Endothelial cell (in vitro differentiated cells): ENCODE measurements at places on chromosomes 12 and 14. TPM values are rescaled to one million over a fixed set of nuclear protein-coding genes. Genes with fewer than 3 reads are reported as not detected.
A peak's percentile ranks its signal among the peaks of the same experiment; 100 is the strongest.

The LDHB gene
- total RNA-seq = 506 TPM

The FAM90A1 gene
- total RNA-seq = not detected

DNA sequence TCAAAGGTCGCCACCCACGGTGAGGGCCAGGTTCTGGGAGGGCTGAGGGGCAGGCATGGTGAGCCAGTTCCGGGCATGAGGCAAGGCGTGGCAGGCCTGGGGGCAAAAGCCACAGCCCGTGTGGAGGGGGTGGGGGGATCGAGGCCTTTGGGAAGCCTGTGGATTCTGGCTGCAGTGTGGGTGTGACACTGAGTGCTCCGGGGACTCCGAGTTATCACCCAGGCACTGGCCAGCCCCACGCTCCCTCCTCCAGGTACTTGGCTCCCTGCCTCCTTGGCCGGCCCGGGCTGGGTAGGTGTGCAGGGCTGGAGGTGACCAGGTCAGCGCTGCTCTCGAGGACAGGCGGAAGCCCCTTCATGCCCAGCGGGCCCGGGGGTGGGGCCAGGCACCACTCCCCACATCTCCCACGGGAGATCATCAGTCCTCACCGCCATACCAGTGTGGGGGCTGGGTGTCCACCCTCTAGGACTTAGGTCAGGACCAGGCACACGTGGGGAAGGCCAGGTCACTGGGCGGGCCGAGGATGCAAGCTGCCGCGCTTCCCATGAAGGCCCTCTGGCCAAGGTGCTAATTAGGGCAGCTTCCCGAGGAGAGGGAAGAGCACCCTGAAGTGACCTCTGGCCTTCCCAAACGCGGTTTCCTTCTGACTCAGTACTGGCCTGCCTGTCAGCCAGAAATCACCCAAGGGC, 34.1 kb upstream of the TDRD9 start:
- no peak for DNase-seq

GRCh38 chr14:95197551-95197950, 40.2 kb upstream of the DICER1 start:
- no peak for DNase-seq

GRCh38 chr12:109677279-109677691, 36.3 kb upstream of the FAM222A start:
- no peak for DNase-seq

DNA sequence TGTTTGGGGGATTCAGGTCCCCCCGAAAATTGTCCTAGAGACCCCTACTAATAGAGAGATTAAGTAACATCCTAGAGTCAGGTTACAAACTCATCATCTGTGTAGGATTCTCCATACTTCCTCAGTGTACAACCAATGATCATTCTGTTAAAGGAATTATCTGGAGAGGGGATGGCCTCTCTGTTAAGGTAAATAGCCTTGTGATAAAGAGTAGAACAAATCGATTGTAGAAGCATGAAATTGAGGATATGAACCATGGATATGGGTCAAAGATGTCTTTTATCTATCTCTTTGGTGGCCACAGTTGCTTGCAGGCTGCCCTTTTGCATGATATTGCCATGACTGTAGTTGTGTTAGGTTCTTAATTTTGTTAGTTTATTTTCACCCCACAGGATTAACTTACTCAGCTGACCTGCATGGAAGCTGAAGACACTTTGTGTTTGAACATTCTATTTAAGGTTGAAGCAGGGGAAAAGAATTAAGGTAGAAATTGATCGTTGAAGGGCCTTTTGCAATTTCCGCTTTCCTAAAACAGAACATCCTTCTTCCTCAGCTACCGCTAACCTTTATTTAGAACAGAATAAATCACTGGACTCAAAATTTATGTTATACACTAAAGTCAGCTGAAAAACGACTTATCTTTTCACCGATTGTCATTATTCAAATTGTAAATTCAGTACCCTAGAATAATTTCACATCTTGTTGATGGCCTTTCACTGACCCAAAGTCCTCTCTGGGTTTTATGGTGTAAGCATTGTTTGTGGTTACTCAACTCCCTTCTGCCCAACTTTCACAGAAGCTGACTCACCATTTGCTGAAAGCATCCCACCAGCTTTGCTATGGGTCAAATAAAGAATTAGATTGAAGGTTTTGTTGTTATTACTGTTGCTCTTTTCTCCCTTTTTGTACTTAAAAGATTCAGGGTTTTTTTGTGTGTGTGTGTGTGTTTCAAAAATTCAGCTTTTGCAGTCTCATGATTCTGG, 52.3 kb downstream of the IRAK3 start:
- no peak for DNase-seq

DNA sequence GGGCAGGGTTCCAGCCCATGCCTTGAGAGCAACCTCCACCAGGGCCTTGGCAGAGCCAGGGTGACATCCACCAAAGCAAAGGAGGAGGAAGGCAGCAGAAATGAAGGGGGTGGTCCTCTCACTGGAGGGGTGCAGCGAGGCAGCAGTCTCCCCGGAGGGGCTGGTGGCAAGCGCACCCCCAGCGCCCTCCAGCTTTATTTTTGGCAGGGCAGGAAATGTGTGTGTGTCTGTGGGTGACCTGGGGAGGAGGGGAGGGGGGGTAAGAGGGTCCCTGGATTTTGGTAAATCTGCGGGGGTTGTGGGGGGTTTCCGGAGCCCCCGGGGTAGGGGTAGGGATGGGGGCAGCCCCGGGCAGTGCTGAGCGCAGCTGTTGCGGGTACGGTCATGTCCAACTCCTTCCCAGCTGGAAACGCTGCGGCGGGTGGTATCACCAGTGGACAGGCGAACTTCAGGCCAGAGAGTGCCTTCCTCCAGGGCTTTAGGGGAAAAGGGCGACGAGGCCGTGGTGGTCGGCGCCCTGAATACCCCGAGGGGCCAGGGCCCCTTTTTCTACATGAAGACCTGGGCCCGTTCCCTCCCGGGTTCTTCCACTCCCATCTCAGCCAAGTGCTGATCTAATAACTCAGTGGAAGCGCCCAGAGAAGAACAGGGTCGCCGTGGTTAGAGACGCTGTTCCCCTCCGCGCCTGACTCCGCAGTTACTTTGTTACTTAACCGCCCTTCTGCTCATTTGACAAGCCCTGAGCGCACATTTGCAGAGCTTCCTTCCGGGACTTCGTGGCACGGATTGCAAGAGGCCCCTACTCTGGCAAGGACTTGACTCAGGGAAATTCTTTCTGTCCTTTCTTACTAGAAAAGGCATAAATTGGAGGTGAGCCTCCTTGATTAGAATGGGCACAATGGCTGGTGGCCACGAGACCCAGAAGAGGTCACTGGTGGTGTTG, 55.2 kb downstream of the FOS start:
- DNase-seq = no peak

GRCh38 chr14:87097015-87097414, 896.0 kb downstream of the GALC start:
- no peak for DNase-seq

- DNase-seq = no peak
Observed at GRCh38 chr14:38053666-38054065, 154.0 kb upstream of the SSTR1 start.

The MGAT4C gene
- total RNA-seq = 1.1 TPM

- DNase-seq = no peak
Observed at GRCh38 chr12:116545144-116545543, 14.0 kb upstream of the MAP1LC3B2 start.

The GMFB gene
- 86.2 TPM for total RNA-seq

GRCh38 chr12:53928054-53928835, 10.4 kb upstream of the HOXC13 start:
- peak; percentile 17 for DNase-seq
